ENCODE measurements at places on chromosomes 1 and 21.

- no peak for DNase-seq
Observed at GRCh38 chr1:245926888-245927287, 580.2 kb downstream of the SMYD3 start.

DNA sequence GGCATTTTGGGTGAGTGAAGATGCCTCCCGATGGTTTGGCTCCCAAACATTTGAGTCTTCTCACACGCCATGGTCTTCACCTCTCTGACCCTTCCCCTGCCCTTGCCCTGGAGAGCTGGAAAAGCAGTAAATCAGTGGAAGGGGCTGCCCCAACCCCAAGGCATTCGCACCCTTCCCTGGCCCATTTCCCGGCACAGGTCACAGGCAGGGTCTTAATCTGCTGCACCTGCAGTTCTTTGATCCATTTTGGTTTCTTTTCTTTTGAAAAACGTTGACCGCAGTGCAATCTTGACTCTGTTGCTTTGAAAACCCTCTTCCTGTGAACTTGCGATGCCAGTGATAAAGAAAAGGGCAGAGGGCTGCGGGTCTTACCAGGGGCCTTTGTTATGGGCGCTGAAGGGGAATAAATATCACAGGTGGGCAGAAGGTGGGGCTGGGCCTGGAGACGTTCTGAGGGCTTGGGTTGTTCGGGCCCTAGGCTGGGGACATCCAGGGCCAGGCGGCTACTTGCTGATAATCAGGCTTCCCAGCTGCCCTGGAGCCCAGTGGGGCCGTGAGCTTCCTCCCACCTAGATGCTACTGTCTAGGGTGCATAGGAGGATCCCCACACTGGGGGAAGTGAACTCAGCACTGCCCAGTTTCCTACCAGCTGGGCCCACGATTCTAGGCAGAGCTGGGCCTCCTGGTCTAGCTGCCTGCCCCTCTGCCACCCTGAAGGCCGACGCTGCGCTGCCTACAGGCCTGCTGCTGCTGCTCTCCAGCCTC is 38.6 kb upstream of the EPS8L3 start:
- no peak for DNase-seq

DNA sequence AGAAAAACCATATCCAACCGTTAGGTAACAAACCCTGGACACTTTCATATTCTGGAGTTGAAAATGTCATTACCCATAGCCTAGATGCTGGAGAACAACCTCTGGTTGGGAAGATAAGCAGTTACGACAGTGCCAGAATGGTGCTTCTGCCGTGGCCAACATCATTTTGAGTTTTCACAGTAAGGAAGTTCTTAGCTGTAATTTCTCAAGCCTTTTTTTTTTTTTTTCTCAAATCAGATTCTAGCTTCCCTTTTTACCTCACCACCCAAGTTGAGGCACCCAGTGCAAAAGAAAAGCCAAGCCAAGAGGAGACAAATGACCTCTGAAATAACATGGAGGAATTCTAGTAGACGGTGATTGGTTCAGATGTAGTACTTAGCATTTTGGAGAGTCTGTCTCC is 21.8 kb downstream of the PPT1 start:
- no peak for DNase-seq

DNA sequence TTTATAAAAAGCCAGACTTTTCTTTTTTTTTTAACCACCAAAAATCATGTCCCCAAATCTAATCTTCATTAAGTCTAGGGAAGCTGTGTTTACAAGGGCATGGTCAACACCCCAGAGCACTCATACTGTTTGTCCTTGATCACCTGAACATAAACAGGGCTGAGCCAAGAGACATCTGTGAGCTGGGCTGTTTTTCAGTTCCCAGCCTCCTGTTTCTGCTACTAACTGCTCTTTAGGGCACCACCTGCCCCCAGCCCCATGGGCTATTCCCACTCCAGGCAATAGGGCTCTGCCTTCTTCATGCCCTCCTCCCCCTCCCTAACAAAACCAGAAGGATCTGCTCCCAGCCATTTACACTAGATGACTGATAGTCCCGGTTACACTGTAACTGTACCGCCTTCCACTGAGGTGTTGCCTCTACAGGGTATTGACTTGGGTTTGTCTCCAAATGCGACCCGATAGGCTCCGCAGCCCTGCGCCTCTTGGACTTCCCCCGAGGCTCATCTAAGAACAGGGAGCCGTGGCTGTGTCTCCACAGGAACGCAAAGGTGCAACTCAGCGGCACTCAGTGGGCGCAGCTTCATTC is 11.7 kb upstream of the SLC26A9 start:
- no peak for DNase-seq

DNA sequence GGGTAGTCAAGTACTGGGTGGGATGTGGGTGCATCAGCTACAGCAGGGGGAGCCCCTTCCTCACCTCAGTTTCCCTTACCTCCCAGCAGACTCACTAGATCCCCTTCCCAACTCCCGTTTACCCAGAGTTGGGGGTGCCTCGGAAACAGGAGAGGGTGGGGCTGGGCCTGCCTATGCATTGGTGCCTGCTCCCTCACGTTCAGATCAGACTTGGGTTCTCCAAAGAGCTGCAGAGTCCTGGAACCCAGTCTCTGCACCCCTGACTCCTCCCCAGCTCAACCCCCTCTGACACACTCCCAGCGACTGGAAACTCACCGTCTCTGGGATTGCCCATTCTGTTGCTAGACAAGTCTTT is 6.0 kb downstream of the FOXO6 start:
- no peak for DNase-seq

DNA sequence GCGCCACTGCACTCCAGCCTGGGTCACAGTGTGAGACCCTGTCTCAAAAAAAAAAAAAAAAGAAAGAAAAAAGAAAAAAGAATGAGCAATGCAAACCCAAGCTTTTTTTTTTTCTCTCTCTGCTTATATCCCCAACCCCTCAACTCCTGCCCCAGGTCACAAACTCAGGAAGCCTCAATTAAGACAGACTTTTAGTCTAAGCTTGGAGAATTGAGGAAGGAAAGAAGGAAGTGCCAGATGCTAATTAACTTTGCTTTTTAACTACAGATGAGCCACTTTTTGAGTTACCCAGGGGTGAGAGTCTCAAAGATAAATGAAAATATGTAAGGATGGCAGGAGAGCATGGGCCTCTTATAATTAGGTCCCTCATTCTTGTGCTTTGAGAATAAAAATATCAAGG is 33.3 kb downstream of the PIK3CD start:
- no peak for DNase-seq

- DNase-seq = no peak
Observed at GRCh38 chr21:43618940-43619339, 40.3 kb downstream of the HSF2BP start.

DNA sequence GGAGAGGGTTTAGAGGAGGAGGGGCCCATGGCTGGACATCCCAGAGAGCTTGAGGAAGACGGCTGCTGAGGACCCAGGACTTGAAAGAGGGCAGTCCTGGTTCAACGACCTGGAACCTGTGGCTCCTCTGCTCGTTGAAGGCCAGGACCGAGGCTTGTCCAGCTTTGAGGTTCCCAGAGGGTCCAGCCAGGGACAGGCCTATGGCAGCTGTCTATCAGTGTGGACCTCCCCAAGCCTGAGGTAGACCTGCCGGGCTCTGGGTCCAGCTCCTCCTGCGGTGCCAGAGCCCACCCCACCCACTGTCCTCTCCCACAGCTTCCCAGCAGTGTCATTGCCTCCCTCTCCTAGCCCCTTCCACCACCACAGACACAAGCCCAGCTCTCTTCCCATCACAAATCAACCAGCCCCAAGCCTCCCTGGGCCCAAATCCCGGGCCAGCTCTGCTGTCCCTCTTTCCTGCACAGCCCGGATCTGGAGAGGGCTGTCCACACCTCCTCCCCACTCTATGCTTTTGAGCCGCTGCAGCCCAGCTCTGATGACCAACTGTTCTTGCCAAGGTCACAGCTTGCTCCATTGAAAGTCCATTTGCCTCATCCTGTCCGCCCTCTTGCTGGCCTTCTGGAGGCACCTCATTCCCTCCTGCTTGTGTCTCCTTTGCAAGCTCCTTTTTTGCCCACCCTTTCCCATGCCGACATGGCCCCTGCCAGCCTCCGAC is 48.7 kb upstream of the EDN2 start:
- no peak for DNase-seq

GRCh38 chr1:51948491-51948915 is 42.0 kb downstream of the RAB3B start:
- no peak for DNase-seq

DNA sequence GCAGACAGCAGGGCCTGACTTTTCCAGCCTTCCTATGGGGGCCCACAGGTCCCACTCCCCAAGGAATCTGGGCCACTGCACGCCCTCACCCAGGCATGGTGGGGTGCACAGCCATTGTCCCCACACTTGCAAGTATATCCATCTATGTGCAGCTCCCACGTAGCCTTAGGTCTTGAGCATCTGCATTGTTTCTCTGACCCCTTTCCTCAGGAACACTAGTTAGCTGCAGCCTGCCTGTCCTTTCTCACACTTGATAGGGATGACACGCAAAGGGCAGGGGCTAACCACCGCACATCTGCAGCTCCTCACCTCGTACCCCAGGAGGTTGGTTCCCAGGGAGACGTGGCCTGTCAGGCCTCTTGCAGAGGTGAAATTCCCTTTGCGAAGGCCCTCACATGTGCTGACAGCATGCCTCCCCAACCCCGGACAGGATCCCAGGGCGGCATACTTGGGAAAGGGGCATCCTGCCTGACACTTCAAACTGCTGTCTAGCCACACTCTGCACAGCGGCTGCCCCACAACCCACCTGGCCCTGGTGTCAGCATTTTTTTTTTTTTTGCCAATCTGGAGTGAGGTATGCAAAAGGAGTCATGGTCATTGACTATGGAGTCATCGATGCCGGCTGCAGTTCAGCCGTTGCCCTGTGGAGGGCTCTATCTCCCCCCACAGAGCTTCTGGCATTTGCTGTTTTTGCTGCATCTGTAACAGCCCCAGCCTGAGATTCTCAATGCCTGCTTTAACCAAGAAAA is 5.0 kb downstream of the JMJD4 start:
- peak; percentile 54 for DNase-seq

DNA sequence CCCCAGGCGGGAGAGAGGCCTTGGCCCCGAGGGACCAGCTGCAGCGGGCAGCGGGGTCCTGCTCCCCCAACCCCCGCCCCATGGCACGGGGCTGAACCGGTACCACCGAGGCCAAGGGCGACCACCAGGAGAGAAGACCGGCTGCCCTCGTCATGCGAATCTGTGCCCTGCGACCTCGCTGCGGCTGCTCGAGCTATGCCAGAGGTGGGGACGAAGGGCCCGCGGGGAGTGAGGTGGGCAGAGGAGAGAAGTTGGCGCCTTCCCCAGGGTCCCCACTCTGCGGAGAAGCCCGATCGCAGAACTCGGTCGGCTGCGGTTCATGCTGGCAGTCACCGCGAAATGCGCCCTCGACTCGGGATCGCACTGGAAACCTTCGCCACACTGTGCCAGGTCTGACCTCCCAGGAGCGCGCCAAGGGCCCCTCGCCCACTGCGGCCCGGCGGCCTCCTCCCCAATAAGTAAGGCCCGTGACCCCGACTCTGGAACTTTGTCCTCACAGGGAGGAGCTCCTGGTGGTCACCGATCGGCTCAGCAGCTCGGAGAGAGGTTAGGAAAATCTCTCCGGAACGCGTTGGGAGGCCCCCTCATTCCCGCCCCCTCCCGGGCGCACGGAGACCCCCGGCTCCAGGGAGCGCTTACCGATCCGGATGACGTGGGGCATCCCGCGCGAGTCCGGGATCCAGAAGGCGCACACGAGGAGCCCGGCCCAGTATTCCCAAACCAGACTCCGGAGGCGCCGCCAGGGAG is 787 bp downstream of the GRIK3 start:
- no peak for DNase-seq

DNA sequence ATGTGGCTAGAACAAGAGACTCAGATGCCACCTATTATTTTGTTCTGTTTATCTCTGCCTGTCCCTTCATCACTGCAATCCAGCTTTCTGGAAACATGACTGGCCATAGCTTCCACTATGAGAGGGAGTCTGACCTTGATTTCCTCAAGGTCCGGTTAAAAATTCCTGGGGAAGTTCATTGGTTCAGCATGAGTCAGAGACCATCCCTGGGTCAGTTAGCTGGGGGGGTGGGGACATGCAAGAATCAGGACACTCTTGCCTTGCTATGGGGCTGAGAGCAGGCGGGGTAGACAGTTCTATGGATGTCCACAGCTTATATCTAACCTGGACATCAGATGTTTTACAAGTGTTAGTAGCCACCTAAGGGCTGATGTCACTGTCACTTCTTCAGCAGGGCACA is 81.1 kb downstream of the TENT5C start:
- no peak for DNase-seq
